Activated CD4-positive, CD25-positive, alpha-beta regulatory T cell treated with anti-CD3 and anti-CD28 coated beads, Interleukin-2, amount 50 U/mL, for 72 hours (primary cell): ENCODE measurements at places on chromosomes 6 and 20.

GRCh38 chr6:4775494-4776130 is 592 bp upstream of the CDYL start:
- no peak for DNase-seq

DNA sequence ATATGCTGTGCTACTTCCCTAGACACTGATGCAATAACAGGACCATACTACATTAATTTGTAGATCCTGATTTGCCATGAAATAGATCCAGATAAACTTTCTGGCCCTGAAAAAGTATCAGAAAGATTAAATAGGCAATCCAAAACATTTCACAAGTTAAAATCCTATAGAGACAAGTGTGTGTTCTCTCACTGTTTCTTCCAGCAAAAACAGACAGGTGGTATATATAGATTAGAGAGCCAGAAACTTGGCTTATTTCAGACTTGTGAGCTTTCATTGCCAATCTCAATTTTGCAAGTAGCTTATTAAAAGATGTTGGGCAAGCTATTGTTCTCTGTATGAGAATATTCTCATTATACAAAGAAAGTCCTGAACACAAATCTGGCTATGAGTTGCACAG is 289.1 kb upstream of the MANEA start:
- no peak for DNase-seq

DNA sequence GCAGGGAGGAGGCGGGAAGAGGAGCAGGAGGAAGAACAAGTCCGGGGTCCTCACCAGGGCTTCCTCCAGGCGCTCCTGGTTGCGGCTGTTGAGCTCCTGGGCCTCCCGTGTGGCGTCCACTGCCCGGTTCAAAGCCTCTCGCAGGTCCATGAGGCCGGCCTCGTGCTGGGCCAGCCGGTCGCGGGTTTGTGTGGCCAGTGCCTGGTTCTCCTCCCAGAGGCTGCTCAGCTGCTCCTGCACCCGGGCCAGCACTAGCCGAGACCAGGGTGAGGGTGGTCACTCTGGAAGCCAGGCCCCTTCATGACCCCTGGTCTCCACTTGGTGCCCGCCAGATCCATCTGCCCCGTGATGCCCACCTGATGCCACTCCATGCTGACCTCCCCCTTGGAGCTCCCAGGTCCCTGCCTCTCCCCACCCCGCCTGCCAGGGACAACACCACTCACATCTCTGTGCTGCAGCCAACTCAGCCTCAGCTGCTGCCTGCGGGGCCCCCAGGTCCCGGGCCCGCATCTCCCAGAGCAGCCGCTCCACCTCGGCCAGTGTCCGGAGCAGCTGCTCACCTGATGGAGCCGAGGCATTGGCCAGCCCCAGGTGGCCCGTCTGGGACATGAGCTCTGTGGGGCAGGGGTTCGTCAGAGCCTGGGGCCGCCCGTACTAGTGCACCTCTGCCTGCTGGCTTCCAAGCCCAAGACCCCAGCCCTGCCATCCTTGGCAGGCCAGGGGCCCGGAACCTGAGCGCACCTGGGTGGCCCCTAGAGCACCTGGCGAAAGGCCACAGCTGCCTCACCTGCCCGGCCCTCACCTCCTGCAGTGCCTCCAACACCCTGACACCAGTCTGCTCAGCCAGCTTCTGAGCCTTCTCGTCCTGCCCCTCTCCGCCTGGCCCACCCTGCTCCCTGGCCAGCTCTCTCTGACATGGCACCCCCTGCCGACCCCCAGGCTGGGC is 15.9 kb downstream of the ADRM1 start:
- DNase-seq, result no peak

GRCh38 chr20:36275011-36275410 is 31.1 kb upstream of the DLGAP4 start:
- DNase-seq, result no peak

GRCh38 chr6:47680724-47681123 is 17.7 kb upstream of the ADGRF4 start:
- no peak for DNase-seq

GRCh38 chr20:23005776-23006175 is 29.3 kb upstream of the SSTR4 start:
- no peak for DNase-seq

DNA sequence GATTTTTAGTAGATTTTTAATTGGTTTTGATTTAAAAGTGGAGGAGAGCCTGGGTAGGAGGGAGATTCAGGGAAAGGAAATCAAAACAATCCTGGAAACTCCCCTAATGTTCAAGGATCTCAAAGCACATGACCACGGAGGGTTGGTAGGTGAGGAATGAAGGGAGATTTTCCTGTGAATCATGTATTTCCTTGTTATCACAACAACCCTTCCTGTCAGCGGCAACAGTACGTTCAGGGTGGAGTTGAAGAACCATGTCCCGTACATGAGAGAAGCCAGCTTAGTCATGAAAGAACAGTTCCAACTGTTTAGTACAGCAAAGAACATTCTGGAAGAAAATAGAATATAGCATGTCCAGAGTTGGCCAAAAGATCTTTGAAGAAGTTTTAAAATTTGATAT is 79.4 kb upstream of the SCAF8 start:
- DNase-seq, result no peak

DNA sequence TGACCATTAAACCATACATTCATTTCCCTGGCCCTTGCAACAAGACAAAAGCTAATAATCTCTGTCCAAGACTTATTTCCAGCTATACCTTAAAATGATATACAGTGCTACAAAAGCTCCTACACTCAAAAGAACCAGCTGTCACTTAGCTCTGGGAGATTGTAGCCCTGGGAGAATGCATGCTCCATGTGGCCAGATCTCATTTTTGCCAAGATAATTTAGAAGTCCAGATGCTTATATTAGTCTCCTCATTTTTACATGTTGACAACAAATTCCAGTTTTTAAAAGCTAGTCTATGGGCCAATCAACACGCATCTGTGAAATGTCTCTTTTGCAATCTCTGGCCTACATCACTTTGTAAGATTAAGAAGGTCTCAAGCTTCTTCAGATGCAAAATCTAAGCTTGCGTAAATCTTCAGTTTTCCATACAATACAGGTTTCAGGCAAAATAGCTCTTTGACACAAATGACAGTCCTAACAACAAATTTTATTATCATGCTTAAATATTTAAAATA is 27.1 kb downstream of the TASP1 start:
- DNase-seq, result no peak

DNA sequence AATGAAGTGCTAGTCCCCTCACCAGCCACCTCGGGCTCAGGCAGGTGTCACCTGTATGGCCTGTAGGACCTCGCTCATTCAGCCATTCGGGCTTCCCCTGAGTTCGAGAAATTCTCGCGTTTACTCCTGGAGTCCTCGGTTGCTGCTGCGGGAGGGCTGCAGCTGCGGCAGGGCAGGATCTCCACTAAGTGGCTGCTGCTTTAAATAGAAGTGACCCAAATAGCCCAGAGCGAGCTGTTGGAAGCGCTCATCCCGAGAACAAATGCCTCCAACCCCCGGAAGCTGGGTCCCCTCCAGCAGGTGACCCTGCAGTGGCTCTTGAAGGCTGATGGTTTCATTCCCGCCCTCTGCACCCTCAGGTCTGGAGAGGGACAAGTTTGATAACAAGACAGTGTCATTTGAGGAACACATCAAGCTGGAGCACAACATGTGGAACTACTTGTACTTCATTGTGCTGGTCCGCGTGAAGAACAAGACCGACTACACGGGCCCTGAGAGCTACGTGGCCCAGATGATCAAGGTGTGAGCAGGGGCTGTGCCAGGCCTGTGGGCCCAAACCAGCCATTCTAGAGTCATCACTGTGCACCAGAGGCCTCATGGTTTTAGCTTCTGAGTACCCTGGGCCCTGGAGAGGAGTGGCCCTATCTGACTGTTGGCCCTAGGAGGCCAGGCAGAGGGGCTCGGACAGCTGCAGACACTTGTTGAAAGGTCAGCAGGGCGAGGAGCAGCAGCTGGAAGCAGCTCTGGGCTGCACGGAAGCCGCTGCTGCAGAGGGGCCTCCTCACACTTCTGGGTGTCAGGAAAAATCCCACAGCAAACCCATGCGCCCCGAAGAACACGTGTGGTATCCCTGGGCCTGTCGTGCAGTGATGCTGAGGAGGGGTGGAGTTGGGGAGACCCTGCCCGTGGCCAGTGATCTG is 18.1 kb downstream of the UQCC2 start:
- DNase-seq, result no peak

DNA sequence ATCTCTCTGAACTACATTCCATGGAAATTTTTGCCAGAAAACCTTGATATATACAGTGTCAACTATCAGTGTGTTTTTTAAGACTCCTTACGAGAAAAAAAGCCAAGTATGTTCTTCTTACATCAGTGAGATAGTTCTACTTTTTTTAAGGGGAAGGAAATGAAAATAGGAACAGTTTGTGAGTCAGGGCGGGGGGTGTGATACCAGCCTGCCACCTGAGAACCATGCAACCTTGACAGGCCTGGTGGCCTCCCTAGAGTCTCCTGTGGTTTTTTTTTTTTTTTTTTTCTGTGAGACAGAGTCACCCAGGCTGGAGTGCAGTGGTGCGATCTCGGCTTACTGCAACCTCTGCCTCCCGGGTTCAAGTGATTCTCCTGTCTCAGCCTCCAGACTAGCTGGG is 96.3 kb upstream of the GCM1 start:
- DNase-seq, result no peak

- DNase-seq, result no peak
These were observed 14.2 kb downstream of the NKX2-2 start for GRCh38 chr20:21499641-21500040.

DNA sequence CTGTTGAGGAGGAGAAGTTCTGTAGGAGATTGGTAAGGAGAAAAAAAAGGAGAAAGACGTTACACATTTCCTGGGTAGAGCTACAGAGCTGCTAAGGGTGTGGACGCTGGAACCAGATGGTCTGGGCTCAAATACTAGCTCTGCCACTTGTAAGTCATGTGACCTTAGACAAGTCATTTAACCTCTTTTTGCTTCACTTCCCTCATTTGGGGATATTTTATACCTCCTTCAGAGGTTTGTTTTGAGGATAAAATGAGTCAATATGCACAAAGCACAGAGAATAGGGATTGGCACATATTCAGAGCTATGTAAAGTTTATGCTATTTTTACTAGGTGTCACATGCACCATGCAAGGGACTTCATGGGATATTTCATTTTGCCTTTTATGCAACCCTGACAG is 708.8 kb downstream of the DHX35 start:
- no peak for DNase-seq

GRCh38 chr20:8652396-8652795 is 416.5 kb upstream of the PLCB4 start:
- no peak for DNase-seq

GRCh38 chr20:1833728-1834726 is 61.2 kb upstream of the SIRPA start:
- no peak for DNase-seq

DNA sequence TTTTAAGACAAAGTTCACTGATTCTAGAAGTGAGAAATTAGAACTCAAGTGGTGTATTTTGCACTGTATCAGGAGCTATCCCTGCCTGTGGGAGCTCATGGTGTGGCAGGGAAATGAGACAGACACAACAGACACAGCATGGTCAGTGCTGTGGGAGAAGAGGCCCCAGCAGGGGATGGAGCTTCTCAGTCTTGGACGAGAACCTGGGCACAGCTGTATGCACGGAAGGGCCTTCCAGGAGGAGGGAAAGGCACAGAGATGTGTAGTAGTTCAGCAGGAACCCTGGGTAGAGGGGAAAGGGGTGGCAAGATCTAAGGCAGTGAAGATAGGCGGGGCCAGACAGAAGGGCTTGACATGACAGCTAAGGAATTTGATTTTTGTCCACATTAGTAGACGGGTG is 48.8 kb upstream of the KIF25 start:
- DNase-seq, result no peak

DNA sequence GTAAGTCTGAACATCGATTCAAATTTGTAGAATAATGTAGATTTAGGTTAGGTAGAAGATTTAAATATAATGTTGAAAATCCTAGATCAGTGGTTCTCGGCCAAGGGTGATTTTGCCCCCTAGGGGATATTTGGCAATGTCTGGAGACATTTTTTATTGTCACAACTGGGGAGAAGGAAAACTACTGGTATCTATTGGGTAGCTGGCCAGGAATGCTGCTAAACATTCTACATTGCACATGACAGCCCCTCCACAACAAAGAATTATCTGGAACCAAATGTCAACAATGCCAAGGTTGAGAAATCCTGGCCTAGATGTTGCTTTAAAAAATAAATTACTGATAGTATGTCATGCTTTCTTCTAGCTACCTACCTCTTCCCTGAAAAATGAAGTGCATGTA is 76.1 kb downstream of the HIVEP2 start:
- DNase-seq, result no peak

GRCh38 chr6:26439151-26440125 is 866 bp upstream of the BTN3A3 start:
- no peak for DNase-seq

DNA sequence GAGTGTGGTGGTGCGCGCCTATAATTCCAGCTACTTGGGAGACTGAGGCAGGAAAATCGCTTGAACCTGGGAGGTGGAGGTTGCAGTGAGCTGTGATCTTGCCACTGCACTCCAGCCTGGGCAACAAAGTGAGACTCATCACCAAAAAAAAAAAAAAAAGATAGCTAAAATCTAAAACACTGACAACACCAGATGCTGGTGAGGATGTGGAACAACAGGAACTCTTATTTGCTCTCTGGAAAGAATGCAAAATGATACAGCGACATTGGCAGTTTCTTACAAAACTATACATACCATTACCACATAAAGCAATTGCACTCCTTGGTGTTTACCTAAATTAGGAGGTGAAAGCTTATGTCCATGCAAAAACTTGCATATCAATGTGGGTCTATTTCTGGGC is 63.5 kb upstream of the SMIM29 start:
- DNase-seq, result no peak

GRCh38 chr6:121760745-121761144 is 325.3 kb downstream of the GJA1 start:
- DNase-seq, result no peak

DNA sequence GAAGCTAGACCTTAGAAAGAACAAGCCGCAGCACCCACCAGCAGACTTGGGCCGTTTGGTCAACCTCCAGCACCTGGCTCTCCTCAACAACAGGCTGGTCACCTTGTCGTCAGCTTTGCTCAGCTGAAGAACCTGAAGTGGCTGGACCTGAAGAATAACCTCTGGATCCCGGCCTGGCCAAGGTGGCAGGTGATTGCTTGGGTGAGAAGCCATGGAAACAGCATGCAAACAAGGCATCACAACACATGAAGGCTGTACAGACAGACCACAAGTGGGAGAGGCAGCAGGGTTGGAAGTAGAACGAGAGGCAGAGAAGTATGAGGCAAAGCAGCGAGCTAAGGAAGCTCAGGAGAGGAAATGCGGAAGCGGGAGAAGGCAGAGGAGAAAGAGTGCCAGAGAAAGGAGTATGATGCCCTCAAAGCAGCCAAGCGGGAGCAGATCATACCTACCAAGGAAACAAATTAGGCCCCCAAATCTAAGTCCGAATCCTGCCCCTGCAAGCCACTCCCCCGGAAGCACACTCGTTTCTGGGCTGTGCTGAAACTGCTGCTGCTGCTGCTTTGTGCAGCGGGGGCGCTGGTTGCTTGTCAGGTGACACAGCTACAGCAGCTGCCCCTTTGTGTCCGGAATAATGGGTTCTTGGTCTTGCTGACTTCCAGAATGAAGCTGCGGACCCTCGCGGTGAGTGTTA is 121.6 kb upstream of the LGSN start:
- DNase-seq, result no peak

DNA sequence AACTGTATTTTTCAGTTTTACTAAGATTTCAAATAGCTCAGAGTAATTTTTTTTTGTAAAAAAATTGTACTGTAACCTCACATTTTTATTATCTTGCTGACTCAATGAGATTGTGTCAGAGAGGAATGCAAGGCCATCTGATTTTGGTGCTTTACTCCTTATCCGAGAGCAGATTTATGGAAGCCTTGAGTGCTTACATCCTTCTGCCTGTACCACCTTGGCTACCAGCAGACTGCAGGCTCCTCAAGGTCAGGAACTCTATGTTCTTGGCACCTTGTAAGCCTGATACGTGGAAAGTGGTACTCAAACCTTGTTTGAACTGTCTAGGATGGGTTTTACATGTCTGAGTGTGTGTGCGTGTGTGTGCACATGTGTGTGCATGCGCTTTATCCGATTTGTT is 80.1 kb upstream of the MLIP start:
- DNase-seq, result no peak
